ENCODE measurements at places on chromosomes 6 and 20. TPM values are rescaled to one million over a fixed set of nuclear protein-coding genes. Genes with fewer than 3 reads are reported as not detected.
A peak's percentile ranks its signal among the peaks of the same experiment; 100 is the strongest.

Gene CAP2
- total RNA-seq: 10.3 TPM

Gene PHACTR1
- 1.8 TPM for total RNA-seq

Gene KCNG1
- 50.8 TPM for total RNA-seq

Gene NTSR1
- total RNA-seq: 0.14 TPM

Gene EHMT2
- 55.7 TPM for total RNA-seq

Gene ADAM33
- total RNA-seq: 0.41 TPM

Gene PACSIN1
- 0.04 TPM for total RNA-seq

Gene AKAP7
- 5.5 TPM for total RNA-seq

Gene FAM209B
- 0.48 TPM for total RNA-seq

GRCh38 chr6:21171801-21172200, 421.8 kb upstream of the SOX4 start:
- no peak for DNase-seq

DNA sequence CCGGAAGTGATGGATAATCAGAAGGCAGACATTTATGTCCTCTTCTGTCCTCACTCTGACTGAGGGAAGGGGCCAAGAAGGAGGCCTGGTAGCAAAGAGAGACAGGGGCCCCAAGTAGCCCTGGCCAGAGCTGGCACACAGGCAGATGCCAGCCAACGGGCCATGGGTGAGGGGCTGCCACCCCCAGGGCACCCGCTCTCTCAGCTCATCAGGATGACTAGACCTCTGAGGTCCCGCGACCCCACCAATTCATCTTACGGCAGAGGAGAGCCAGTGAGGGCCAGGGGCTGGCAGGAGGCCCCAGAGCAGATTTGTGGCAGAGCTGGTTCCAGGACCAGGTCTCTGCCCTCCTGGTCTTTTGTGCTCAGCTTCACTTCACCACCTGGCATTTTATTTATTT, 43.1 kb upstream of the MDFI start:
- no peak for DNase-seq

GRCh38 chr6:117985916-117986315, 78.9 kb downstream of the SLC35F1 start:
- DNase-seq: no peak

DNA sequence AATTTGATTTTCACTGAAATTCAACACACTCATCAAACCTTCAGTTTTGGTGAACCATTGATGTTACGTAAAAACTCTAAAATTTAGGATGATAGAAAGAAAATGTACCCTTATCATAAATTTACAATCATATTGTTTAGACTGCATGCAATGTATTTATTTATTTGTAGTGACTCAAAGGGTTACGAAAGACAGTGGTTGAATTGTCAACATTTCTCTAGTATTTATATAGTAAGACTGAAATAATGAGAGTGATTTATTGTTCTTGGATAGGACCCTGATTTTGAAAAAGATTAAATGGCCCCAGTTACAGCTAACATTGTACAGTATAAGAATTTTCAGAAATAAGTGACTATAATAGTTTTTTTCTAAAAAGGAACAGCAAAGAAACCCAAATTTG, 591.5 kb downstream of the RFPL4B start:
- DNase-seq: no peak

- no peak for DNase-seq
Measured at GRCh38 chr6:20976391-20976918, 442.2 kb downstream of the CDKAL1 start.

GRCh38 chr6:22954749-22955385, 385.5 kb downstream of the HDGFL1 start:
- DNase-seq: peak; percentile 18

GRCh38 chr6:117933471-117933870, 26.4 kb downstream of the SLC35F1 start:
- no peak for DNase-seq

GRCh38 chr20:61806314-61806713, 259.4 kb downstream of the TAF4 start:
- DNase-seq: no peak

GRCh38 chr20:33570743-33571142, 80.8 kb downstream of the CBFA2T2 start:
- no peak for DNase-seq

DNA sequence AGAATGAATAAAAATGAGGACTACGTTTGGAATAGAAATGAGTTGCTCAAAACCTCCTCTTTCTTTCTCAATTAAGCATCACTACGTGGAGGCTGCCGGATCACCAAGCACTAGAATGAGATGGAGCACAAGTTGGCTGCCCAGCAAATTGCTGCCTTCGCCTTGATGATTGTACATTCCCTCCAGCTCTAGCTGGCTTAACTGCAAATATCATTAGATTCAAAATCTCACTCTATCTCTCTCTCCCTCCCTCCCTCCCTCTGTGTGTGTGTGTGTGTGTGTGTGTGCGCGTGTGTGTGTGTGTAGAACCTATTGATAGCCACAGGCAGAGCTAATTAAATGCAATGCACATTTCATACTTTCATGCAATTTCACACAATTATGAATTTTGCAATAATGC, 310.7 kb upstream of the CDH4 start:
- DNase-seq: no peak

GRCh38 chr6:138562691-138563090, 63.4 kb upstream of the NHSL1 start:
- no peak for DNase-seq

GRCh38 chr6:79117752-79118151, 39.7 kb upstream of the PHIP start:
- DNase-seq: no peak

DNA sequence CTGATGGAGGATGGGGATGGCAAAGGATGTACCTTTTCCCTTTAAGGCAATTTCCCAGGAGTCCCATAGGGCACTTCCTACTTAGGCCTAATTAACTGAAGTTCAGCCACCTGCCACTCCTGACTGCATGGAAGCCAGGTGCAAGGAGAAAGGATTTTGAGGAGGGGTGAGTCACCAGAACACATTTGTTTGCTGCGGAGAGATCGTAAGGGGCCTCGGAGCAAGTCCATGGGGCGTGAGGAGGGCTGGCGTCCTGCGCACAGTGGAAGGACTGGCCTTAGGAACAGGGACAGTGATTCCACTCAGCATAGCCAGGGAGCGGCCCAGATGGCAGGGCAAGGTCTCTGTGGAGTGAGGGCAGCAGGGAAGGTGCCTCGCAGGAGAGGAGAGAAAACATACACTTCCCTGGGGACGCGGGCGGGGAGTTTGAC, 11.8 kb upstream of the MAP1LC3A start:
- DNase-seq: no peak

GRCh38 chr20:38748861-38749149, 545 bp downstream of the ACTR5 start:
- no peak for DNase-seq

Data from kidney epithelial cell (primary cell).